ENCODE measurements at places on chromosomes 13 and 19.

- DNase-seq, result no peak
Observed at GRCh38 chr13:30895773-30896172, 10.3 kb upstream of the MEDAG start.

GRCh38 chr19:22257381-22257780, 28.9 kb upstream of the ZNF729 start:
- DNase-seq, result no peak

- no peak for DNase-seq
Observed at GRCh38 chr13:51318015-51318414, 21.5 kb upstream of the SERPINE3 start.

DNA sequence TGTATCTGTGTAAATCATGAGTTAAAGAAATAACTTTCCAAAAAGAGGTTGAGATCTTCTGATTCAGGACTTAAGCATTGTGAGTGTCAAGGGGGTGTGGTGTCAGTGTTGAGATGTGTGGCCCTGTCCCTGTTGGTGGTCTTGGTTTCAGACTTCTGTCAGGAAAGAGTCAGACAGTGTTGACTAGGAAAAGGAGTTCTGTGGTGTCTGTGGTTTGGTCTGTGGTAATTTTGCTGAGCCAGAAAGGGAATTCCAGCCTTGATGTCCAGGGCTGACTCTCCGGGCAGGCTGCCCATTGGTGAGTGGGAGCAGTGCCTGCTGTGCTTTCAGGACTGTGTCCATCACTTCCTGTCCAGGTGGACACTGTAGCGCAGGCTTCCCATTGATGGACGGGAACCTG, 39.8 kb upstream of the IGFL4 start:
- DNase-seq, result no peak

DNA sequence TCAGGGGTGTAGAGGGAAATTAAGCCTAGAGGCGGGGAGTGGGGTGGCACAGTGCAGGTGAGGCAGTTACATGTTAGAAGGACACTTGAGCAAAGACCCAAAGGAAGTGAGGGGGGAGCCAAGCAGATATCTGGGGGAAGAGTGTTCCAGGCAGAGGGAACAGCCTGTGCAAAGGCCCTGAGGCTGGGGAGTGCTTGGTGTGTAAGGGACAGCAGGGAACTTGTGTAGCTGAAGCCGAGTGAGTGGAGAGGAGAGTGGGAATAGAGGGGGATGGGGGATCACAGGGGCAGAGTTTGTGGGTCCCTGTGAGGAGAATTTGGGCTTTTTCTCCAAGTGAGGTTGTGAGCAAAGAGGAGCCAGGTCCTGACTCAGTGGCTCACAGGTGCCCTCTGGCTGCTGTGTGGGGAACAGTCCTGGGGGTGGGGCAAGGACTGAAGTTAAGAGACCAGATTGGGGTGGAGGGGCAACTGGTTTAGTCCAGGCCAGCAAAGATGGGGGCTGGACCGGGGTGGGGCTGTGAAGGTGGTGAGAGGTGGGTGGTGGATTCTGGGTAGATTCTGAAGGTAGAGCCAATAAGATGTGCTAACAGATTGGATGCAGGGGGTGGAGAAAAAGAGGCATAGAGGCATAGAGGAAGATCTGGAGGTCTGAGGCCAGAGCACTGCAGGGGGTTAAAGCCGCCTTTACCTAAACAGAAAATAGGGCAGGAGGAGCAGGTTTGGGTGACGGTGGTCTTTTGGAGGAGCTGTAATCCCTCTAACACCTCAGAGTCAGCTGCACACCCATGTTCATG, 75.3 kb downstream of the CACNA1A start:
- no peak for DNase-seq

GRCh38 chr19:50357178-50358100, 8.0 kb downstream of the NAPSA start:
- DNase-seq, result peak; percentile 40

DNA sequence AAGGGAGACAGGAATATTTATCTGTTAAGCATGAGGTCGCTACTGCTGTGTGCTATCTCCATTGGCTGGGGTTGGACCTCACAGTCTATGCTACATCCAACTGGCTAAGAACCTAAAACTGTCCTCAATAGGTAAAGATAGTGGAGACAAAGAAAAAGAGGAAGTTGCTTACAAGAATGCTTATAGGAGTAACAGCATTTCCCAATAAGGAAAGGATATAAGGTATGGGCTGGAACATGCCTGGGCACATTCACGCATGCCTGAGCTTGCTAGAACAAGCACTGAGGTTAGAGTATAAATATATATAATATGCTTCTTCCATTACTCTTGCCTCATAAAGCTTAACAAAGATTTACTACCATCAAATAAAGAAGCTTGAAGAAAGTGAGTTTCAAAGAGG, 47.9 kb upstream of the CEACAM21 start:
- DNase-seq, result no peak

GRCh38 chr19:51337861-51338562, 3.9 kb downstream of the VSIG10L start:
- no peak for DNase-seq

- DNase-seq, result no peak
Observed at GRCh38 chr13:98800078-98800477, 47.6 kb upstream of the SLC15A1 start.

- DNase-seq, result no peak
Observed at GRCh38 chr19:38068826-38069225, 155.2 kb downstream of the DPF1 start.

DNA sequence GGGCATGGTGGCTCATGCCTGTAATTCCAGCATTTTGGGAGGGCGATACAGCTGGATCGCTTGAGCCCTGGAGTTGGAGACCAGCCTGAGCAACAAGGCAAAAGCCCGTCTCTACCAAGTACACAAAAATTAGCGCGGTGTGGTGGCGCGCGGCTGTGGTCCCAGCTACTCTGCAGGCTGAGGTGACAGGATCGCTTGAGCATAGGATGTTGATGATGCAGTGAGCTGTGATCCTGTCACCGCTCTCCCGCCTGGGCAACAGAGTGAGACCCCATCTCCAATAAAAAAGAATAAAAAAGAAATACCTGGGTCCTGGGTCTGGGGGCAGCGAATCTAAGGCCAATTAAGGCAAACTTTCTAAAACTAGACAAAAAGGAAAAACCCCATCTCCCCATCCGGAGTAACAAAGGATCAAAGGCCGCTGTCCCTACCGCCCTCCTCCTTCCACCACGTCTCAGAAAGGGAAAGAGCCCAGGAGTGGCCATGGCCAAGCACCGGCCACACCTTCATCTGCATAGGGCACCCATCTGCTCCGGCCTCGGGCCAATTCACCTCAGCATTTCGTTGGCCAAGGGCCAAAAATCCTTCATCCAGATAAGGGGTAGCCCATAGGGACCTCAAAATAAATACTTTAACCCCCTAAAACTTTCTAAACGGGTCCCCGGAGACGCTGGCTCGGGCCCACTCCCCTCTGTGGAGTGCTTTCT, 851 bp downstream of the ZNF320 start:
- DNase-seq, result no peak

- no peak for DNase-seq
Observed at GRCh38 chr13:107422421-107422820, 792.9 kb downstream of the LIG4 start.

- no peak for DNase-seq
Observed at GRCh38 chr13:101996954-101997353, 404.9 kb downstream of the FGF14 start.

GRCh38 chr13:95624020-95624419, 20.5 kb downstream of the DZIP1 start:
- no peak for DNase-seq

- peak; percentile 15 for DNase-seq
Observed at GRCh38 chr19:52601025-52601973, 31.2 kb downstream of the ZNF701 start.

DNA sequence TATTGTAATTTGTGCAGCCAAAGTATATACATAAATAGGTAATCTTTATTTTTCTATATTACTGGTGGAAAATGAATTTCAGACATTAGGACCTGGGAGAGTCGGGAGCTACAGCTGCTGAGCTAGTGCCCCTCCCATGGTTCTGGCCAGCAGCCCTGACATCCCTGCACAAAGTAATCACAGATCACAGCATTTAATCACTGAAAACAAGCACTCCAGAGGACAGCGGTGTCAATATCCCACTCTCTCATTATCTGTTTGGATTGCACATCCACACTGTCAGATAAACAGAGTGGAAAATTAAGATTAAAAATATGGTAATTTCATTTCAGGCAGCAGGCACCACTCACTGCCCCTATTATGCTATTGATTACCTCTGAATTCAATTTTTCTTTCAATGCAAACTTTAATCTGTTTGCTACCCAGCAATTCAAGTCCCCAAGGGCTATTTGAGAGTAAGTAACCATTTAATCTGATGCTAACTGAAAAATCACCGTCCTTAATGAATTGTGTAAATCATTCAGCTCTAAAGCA, 254.1 kb upstream of the SOX21 start:
- DNase-seq, result no peak

- no peak for DNase-seq
Observed at GRCh38 chr13:98577836-98578285, 954 bp upstream of the STK24 start.

DNA sequence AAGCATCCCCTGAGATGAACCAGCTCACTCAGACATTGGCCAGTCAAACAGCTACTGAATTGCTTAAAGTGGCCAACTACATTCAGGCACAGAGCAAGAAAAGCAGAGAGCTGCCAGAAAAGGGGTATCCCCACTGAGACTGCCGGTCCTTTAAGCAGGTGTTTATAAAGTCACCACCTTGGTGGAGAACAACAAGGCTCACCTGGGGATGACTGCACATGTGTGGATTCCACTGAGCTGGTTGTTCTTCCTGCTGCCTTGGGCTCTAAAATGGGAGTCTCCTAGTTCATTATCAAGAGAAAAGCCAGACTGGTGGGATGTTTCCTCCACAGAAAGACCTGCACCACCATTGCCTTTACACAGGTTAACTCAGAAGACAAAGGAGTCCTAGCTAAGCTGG, 51.8 kb upstream of the IPO5 start:
- no peak for DNase-seq

DNA sequence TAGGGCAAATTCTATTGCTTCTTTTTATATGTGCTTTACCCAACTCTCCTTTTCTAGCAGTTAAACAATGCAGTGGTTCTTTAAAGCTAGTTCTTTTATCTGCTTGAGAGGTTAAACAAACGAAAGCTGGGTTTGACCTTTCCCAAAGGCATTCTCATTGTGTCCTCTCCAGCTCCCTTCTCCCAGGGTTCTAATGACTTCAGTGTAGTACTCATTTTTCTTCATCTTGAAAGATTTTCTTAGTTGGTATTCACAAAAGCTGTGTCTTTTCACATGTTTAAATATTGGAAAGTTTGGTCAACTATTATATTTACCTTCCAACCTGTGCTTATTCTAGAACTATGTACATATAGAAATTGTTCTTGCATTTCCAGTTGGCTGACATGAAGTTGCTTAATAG, 1.5 kb downstream of the WASF3 start:
- no peak for DNase-seq

GRCh38 chr19:57830071-57830602, at the start of gene ZNF587B:
Gene ZNF587B (plus strand): TSS chr19:57830299. CDS start chr19:57830529, 230 bp downstream.
- DNase-seq, result peak; percentile 55

GRCh38 chr13:21530656-21531055, 71.6 kb upstream of the ZDHHC20 start:
- DNase-seq, result no peak

DNA sequence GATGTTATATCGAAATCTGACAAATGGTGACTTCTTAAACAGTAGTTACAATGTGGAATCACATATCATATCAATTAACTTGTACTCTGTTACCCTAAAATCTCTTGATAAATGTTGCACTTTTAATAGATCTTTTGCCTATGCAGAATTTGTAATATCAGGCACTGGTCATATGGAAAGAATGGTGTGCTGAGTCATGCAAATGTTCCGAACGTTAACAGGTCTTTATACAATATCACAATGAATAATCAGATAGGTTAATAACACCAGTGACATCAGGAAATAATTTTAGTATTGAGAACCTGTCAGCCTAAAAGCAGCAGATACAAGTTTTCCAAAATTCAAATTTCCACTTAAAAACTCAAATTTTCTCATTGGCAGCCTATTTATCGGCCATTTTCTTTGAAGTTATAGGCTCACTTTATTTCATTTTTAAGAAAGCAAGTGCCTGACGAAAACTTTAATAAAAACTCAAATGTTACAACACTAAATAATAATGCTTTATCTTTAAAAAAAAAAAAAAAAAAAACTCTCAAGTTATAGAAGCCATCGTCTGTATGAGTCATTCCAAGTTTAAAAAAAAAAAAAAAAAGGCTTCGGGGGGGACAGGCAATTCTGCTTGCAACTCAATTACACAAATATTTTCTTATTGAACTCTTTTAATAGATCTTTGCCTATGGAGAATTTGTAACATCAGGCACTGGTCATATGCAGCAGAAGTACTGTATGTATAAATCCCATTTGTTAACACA, 180.9 kb downstream of the DIAPH3 start:
- DNase-seq, result no peak

DNA sequence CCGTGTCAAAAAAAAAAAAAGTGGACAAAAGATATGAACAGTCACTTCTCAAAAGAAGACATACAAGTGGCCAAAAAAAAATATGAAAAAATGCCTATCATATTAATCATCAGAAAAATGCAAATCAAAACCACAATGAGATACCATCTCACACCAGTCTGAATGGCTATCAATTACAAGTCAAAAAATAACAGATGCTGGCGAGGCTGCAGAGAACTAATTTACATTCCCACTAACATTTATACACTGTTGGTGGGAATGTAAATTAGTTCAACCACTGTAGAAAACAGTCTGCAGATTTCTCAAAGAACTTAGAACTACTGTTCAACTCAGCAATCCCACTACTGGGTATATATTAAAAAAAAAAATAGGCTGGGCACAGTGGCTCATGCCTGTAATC, 26.5 kb upstream of the FOXO1 start:
- DNase-seq, result no peak

GRCh38 chr13:80177327-80177726, 163.6 kb downstream of the SPRY2 start:
- no peak for DNase-seq

GRCh38 chr19:42275517-42275916, 6.5 kb downstream of the CIC start:
- no peak for DNase-seq

DNA sequence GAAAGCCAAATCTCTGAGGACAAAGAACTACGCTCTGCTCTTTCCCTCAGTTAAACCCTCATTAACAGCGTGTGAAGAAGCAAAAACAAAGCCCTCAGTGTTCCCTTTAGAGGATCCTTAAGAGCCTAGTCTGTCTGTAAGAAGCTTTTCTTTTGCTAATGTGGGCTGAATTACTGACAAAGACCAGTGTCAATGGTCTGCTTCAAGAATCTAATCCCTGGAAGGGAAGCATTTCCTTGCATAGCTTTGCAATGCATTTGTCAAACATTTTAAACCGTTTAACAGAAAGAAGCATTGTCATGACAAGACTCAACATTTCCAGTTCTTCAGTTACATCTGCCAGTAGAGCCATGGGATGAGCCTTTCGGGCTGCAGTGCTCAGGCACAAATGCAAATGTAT, 64.9 kb downstream of the EDNRB start:
- no peak for DNase-seq
